SHP77 (cell line): ENCODE measurements at places on chromosomes 16 and 17.

GRCh38 chr17:7852262-7852670, 2.6 kb upstream of the TMEM88 start:
- DNase-seq, result no peak

DNA sequence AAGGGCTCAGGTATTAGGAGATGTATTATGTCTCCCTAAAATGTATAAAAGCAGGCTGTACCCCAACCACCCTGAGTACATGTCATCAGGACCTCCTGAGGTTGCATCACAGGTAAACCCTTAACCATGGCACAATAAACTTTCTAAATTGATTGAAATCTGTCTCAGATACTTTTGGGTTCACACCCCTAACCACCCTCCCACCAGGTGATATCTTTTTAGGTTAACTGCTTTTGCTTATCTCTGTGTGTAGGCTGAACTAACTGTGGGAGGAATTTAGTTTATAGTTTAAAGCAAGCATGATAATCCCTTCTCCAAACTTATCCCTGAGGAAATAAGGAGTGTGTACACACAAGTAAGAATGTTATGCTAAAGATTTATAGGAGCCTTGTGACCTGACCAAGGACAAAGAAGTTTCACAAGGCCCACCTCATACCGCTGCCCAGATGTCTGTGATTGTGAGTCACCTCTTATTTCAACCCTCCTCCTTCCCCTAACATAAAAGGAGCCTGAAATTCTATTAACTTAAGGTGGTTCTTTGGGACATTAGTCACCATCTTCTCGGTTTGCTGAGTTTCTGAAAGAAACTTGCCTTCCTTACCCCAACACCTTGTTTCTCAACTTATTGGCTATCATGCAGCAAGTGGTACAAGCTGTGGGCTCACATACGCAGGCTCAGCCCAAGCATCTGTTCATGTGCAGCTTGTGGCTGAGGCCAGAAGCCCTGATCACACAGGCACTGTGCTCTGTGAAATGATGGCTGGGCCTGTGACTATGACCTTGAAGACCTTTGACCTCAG, 11.3 kb downstream of the PRSS22 start:
- no peak for DNase-seq

DNA sequence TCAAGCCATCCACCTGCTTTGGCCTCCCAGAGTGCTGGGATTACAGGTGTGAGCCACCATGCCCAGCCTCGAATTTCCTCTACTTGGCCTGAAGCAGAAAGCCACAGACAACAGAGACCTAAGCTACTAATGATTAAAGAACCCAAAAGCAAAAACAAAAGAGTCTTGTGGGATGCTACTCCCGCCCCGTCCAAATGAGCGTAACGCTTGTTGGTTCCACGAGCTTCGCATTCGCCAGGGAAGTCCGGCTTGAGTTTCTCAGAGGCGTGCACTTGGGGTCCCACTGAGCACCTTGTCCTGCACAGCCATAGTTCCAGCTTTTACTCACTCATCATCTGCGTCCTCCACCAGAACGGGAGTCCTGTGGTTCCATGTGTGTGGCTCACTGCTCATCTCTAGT, 16.0 kb downstream of the CEP295NL start:
- DNase-seq, result no peak

DNA sequence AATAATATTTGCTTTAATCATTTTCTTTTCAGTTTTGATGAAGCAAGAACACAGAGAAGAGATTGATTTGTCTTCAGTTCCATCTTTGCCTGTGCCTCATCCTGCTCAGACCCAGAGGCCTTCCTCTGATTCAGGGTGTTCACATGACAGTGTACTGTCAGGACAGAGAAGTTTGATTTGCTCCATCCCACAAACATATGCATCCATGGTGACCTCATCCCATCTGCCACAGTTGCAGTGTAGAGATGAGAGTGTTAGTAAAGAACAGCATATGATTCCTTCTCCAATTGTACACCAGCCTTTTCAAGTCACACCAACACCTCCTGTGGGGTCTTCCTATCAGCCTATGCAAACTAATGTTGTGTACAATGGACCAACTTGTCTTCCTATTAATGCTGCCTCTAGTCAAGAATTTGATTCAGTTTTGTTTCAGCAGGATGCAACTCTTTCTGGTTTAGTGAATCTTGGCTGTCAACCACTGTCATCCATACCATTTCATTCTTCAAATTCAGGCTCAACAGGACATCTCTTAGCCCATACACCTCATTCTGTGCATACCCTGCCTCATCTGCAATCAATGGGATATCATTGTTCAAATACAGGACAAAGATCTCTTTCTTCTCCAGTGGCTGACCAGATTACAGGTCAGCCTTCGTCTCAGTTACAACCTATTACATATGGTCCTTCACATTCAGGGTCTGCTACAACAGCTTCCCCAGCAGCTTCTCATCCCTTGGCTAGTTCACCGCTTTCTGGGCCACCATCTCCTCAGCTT, 45.0 kb downstream of the ESRP2 start:
- no peak for DNase-seq

- DNase-seq, result no peak
These were observed 207.6 kb downstream of the NPIPB11 start for GRCh38 chr16:29198731-29199521.
